ENCODE measurements at places on chromosomes 6 and 20.

DNA sequence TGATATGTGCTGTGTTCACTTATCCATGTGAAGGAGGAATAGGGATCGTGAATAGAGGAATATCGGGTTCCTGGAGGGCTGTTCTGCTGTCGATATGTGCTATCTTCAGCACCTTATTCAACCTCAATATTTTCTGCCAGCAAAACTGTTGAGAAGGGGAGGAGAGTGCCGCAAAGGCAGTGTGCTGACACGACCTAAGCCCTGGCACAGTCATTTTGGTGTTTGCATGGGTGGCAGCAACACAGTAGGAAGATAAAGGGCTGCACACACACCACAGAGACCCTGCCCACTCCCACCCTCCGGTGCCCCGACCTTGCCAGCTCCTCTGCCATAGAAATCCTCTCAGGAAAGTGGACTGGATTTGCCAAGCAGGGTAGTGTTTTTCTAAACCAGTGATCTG lies 47.0 kb downstream of the ZDHHC14 start:
- DNase-seq = no peak

- no peak for DNase-seq
Measured at GRCh38 chr6:55696501-55696900, 117.5 kb upstream of the HMGCLL1 start.

DNA sequence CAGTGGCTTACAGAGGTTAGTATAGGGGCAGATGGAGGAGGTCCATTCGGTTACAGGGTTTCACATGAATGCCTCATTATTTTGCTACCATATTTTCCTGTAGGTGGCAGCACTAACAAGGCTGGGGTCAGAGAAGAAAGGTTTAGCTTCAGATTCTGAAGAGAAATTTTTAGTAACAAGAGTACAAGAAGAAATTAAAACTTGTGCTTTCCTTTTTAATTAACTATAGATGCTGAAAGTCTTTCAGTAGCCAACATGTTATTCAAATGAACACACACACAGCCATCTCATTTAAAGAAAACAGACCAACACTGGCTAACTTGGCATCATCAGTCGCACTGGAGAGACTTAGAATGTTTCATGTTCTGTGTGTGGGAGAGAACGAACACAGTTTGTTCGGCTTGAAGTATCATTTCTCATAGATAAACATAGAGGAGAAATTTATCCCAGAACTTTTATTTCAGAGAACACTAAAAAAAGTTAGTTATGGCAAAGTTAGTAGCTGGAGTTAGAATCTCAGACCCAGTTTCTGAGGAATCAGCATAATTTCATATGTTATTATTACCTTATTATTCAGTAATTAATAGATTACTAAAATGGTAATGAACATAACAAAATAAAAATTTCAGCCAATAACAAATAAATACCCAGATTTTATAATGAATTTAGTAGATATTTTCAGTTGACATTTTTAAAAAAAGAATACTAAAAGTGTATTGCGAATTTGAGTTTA lies 314.0 kb upstream of the RSPO3 start:
- DNase-seq = no peak

GRCh38 chr20:48661575-48662455 lies 166.0 kb downstream of the PREX1 start:
- DNase-seq = no peak

DNA sequence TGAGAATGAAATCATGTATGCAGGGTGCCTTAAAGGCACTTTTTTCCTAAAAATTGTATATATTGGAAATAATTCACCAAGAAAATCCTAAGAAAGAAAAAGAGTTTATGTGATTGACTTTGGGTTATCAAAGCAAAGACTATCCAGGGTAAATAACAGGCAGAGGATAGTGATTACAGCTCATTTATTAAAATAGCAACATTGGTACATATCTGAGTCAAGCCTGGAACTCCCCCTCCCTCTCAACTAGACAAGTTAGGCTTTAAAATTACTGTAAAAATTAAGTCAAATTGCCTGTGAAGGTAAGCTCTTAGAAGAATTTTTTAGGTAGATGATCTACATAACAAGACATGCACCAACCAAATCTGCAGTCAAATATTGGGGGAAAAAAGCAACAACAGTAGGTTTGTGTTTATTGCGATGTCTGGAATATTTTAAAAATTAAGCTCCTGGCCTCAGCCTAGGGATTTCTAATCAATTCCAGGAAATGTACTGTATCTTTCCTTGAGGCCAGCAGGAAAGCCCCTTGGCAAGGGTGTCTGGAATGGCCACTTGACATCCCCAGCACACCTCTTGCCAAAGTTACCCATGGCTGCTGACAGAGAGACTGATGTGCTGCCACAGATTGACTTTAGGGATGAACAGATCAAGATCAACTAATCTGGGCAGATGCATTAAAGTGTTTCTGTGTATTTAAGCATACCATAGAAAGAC lies 31.2 kb upstream of the HBS1L start:
- no peak for DNase-seq

DNA sequence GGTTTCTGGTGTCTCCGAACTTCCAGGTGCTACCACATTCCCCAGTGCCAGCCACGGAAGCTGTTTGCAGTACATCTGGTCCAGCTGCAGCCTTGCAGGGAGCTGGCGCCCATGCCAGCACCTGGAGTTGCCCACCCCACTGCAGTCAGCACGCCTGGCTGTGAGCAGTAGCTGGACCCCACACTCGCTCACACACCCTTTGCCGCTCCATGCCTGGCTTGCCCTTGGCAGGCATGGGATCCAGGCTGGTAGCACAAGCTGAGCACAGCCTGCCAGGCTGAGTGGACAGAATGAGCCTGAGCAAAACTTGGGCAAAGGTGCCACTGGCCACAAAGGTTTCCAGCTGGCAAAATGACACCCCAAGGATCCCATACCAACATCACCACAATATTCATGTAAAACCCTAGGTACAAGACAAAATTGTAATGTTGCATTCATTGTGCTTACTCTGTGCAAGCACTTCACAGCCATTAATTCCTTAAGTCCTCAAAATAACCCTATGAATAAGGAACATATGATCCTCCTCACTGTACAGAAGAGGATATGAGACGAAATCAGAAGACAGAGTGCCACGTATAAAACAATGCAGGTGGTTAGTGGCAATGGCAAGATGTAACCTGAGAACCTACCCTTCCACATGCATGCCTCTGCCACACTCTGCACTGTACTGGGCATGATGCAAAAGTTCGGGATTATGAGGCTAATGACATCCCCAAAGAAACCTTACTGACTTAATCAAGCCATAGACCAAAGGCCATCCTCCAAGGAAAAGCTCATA lies 18.3 kb downstream of the KIF16B start:
- DNase-seq = no peak

- DNase-seq = no peak
Measured at GRCh38 chr6:79040083-79040482, 38.0 kb downstream of the PHIP start.

GRCh38 chr6:4133941-4134838 lies 1.2 kb downstream of the ECI2 start:
- no peak for DNase-seq
